ENCODE measurements at places on chromosomes 11 and 22.

GRCh38 chr22:36739185-36739584 is 35.6 kb upstream of the CACNG2 start:
- DNase-seq, result no peak

GRCh38 chr11:78391424-78391823 is 26.2 kb downstream of the GAB2 start:
- no peak for DNase-seq

DNA sequence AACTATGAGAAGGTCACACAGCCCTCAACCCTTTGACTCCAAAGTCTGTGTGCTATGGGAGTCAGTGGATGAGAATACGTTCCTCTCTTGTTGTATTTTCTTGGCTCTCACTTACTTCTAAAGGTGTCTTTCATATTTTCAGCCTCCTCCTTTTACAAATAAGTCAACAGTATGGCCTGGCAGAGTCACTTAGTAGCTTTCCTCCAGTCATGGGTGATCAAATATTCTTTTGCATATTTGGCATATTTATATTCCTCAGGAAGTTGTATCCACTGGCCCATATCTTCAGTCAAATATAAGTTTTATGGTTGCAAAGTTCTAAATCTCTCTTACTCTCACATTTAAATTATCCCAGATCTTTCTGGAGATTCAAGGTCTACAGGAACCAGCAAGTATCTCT is 327.5 kb downstream of the ETS1 start:
- DNase-seq, result no peak

GRCh38 chr22:42785706-42786499 is 65.2 kb upstream of the A4GALT start:
- no peak for DNase-seq

GRCh38 chr11:130827451-130828377 is 88.6 kb downstream of the SNX19 start:
- DNase-seq, result peak; percentile 4
